ENCODE measurements at places on chromosomes 13 and 19.

GRCh38 chr19:49431330-49431749, 6.2 kb downstream of the GFY start:
- no peak for DNase-seq

- DNase-seq = peak; percentile 19
Measured at GRCh38 chr13:50387051-50387581, 371.9 kb downstream of the KCNRG start.

DNA sequence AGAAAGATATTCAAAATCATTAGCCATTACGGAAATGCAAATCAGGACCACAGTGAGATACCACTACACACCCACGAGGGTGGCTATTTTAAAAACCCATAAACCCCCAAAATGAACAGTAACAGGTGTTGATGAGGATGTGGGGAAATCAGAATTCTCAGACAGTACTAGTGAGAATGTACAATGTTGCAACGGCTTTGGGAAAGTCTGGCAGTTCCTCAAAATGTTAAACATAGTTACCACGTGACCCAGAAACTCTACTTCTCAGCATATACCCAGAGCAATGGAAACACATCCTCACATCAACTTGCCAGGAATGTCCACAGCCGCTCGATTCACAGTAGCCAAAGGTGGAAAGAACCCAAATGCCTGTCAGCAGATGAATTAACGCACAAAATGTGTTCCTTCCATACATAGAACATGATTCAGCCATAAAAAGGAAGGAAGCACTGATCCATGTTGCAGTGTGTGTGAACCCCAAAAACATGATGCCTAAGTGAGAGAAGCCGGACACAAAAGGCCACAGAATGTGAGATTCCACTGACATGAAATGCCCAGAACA, 7.0 kb downstream of the PLVAP start:
- DNase-seq = no peak

GRCh38 chr19:7482584-7483439, 6.0 kb downstream of the PEX11G start:
- DNase-seq = no peak

GRCh38 chr13:37539976-37540605, 58.5 kb downstream of the POSTN start:
- no peak for DNase-seq

GRCh38 chr13:42728507-42729180, 52.7 kb upstream of the FAM216B start:
- no peak for DNase-seq

DNA sequence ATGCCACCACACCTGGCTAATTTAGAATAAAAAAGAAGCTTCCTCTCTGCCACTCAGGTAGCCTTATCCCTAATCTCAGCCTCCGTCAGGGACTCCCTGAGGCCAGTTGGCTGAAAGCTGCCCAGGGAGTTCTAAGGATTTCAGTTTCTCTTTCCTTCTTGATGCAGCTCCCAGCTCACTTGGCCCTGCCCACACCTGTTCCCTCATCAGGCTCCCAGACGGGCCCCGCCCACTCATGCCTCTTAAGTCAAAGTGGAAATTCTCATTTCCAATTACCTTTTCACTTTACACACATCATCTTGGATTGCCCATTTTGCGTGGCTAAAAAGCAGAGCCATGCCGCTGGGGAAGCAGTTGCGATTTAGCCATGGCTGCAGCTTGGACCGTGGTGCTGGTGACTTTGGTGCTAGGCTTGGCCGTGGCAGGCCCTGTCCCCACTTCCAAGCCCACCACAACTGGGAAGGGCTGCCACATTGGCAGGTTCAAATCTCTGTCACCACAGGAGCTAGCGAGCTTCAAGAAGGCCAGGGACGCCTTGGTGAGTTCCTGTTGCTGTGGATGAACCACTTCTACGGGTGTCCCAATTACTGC, at the start of gene IFNL1:
IFNL1 (plus strand) TSS at position 353 of the 591 bp plus-strand sequence; CDS start at position 368, 15 bp downstream.
- no peak for DNase-seq

DNA sequence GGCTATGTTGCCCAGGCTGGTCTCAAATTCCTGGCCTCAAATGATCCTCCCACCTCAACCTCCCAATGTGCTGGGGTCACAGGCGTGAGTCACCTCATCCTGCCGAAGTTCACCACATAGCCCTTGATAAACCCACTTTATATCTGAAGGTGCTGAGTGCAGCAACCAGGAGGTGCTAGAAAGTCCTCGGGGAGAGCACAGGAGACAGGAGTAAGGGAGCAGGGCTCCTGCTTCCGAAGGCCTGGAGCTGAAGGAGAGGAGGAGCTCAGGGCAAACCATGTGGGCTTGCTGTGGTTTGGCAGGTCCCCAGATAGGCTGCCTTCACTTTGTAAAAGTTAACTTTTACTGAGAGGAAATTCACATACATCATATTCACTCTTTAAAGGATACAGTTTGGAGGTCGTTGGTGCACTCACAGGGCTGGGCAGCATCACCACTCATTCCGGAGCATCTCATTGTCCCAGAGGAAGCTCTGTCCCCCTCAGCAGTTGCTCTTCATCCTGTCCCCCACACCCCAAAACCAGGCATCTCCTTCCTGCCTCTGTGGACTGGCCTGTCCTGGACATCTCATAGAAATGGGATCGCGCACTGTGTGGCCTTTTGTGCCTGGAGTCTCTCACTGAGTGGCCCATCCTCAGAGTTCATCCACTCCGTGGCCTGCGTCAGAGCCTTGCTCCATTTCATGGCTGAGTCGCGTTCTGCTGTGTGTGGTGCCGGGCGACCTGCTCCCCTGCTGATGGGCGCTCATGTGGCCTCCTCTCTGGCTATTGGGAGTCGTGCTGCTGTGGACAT, 49.5 kb downstream of the KDM4B start:
- DNase-seq = no peak

GRCh38 chr19:30231408-30232318, 140.5 kb upstream of the ZNF536 start:
- DNase-seq = no peak

- DNase-seq = no peak
Measured at GRCh38 chr13:110047496-110047895, 259.5 kb downstream of the COL4A1 start.
